ENCODE measurements at places on chromosomes 2 and 18. TPM values are rescaled to one million over a fixed set of nuclear protein-coding genes. Genes with fewer than 3 reads are reported as not detected.

CLIP4 gene
- 20.0 TPM for polyA plus RNA-seq

- no peak for DNase-seq
Measured at GRCh38 chr2:216932113-216932862, 72.4 kb upstream of the TNP1 start.

GRCh38 chr2:197675246-197675645, at the start of gene RFTN2:
RFTN2 (minus strand) TSS chr2:197675587; CDS start chr2:197675458, 129 bp downstream.
- DNase-seq, result no peak

GRCh38 chr2:24831221-24832072, 38.2 kb downstream of the CENPO start:
- no peak for DNase-seq

RIT2 gene
- not detected for polyA plus RNA-seq

RAMP1 gene
- polyA plus RNA-seq, result 11.4 TPM

GALR1 gene
- polyA plus RNA-seq, result 0.03 TPM

- DNase-seq, result no peak
Measured at GRCh38 chr2:174121612-174122011, 126.7 kb downstream of the OLA1 start.

- DNase-seq, result no peak
Measured at GRCh38 chr2:56806924-56807323, 623.1 kb downstream of the CCDC85A start.

- no peak for DNase-seq
Measured at GRCh38 chr2:238339814-238340213, 19.5 kb downstream of the TRAF3IP1 start.

- DNase-seq, result no peak
Measured at GRCh38 chr18:10051877-10052631, 138.2 kb downstream of the VAPA start.

DNA sequence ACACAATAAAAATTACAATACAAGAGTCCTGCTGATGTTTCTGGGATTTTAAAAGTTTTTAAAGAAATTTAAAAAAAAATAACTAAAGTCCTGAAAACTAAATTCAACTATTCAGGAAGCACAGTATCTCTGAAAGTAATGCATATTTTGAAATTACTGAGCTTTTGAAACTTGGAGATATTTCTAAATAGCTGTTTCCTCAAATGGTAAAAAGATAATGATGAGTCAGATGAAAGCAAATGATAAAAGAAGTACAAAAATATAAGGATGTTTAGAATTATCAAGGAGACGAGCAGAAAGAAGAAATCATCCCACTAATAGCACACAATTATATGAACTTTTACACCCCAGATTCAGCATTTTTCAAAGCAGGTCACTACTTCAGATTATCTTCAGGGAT, 90.2 kb upstream of the SLC25A52 start:
- DNase-seq, result no peak

DNA sequence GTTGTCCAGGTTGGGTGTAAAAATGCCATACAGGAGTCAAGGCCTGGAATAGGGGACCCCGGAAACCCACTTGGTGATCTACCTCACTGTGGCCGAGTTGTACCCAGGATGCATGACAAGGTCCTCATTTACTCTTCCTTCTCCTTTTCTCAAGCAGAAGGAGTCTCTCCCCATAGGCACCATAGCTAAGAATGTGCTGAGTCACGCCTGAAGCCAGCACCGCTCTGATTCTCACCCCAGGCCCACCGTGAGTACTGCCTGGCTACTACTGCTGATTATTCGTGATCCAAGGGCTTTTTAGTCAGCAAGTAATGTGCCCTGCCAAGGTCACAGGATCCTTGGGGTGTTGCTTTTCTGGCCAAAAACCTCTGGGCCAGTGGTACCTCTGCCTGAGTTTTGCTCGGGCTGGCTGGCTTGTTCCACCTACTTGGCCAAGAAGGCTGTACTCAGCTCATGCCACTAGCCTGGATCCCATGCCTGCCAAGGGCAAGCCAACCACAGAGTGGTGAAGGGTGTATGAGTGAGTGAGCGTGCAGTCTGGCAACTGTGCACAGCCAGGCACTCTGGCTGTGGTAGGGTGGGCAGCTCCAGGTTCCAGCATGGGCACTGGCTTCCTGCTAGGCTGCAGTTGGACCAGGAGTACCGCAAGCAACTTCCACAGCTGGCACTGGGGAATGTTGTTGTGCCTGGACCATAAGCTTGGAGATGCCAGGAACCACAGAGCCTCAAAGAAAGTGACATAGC, 650.1 kb upstream of the VRK2 start:
- DNase-seq, result no peak

- no peak for DNase-seq
Measured at GRCh38 chr2:24691806-24692205, 101.4 kb downstream of the PTRHD1 start.

DNA sequence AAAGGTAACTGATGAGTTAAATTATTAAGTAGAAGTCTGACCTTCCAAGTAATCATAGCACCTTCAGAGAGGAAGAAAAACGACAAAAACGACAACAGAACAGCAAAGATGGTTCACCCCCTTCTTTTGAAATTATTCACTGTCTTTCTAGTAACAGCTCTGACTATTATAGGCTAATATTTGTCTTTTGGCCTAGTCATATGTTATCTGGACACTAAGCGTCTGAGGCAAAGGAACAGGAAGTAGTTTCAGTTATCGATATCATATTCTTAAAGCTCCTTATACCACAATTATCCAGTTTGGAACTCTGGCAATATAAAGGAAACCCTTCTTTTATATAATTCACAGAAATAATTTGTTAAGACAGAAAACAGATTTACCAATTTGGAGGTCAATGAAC, 27.6 kb upstream of the SLC40A1 start:
- DNase-seq, result no peak

GRCh38 chr2:215032153-215032552, 106.3 kb downstream of the ABCA12 start:
- no peak for DNase-seq

DNA sequence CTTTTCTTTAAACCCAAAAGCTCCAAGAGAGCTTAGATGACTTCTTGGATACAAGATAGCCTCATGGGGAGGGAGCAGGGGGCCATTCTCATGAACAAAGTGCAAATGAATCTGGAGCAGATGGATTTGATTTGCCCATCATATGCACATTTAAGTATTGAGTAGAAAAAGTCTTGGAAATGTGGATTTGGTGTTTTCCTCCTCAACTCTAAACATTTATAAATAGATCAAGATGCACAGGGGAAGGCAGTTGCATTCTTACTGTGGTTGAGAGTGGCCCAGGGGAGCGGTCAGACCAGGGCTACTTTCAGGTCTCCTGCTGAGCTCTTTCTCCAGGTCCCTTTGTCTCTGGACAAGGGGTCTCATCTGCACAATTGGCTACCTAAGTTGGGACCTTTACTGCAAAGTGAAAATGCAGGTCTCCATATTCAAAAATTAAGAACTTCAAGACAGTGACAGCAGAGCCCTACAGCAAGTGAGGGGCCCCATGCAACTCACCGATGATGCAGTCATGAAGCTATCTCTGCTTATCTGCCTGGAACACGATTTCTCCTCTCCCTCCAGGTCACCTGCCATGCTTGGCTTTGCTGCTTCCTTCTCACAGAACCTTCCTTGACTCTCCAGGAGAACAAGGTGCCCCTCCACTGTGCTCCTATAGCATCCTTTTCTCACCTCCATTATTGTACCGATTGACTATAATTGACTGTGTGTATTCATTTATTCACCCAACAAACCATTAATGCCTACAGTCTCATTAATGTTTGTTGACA, 145.4 kb downstream of the LPIN1 start:
- no peak for DNase-seq

- no peak for DNase-seq
Measured at GRCh38 chr2:69017835-69018234, 4.9 kb downstream of the ANTXR1 start.

TRIM43 gene
- polyA plus RNA-seq, result 0.59 TPM

DNA sequence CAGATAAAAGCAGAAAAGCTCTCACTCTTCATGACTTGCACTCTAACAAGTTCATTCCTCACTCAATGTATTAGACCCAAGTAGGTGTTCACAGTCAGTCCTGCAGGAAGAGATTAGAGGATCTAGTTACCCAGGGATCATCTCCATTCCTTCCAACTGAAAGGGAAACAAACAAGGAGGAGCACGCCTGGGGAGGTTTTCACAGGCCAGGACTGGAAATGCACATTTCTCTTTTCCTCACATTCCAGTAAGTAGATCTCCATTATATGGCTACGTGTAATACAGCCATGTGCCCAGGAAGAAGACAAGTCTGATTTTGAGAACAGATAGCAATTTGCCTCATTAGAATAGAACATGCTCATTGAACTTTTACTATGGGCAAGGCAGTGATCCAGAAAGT, 1132.2 kb upstream of the FAM98A start:
- no peak for DNase-seq

- DNase-seq, result no peak
Measured at GRCh38 chr2:101808006-101808562, 110.6 kb downstream of the MAP4K4 start.

- DNase-seq, result no peak
Measured at GRCh38 chr2:226836548-226836885, 663 bp downstream of the RHBDD1 start.

- DNase-seq, result no peak
Measured at GRCh38 chr18:25825979-25826776, 264.2 kb downstream of the SS18 start.

GRCh38 chr2:241268306-241268705, 47.2 kb downstream of the HDLBP start:
- DNase-seq, result no peak

GRCh38 chr2:234564699-234565098, 67.8 kb upstream of the ARL4C start:
- DNase-seq, result no peak

DNA sequence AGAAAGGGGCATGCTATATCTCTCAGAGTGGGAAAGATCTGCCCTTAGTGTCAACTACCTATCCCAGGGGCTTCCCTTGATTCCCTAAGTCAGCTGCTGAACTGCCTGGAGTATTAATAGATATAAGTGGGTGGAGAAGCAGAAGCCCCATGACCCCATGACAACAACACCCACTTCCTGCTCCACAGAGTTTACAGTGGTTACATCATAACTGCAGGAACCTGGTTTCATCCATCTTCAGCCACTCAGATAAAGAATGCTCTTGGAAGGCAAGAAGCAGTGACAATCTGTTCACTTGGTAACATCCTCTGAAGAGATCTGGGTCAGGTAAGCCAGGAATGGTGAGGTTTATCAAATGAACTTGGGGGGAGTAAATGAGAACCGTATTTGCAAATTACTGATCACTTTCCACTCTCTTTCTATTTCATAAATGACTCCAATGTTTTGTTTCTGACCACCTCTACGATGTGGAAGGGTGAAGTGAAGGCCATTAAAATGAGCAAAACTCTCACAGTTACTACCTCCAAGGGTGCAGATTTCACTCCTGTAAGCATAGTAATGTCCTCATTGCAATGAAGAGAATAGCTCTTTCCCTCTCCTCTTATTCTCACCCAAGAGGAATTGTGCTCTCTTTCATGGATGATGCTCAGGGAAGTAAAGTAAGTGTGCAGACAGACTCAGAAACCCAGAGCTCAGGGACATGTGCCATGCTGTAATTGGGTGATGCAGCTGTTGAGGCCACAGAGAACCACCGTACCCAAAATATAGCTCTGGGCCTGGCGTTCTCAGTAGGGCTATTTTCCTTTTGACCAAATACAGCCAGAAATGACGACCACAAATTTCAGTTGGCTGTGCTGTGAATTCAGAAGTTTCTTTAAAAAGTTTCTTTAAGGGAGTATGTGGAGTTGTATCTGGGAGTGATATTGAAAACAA, 192.8 kb upstream of the APCDD1 start:
- DNase-seq, result no peak

GRCh38 chr2:70141902-70142589, 48.8 kb downstream of the C2orf42 start:
- DNase-seq, result no peak

DNA sequence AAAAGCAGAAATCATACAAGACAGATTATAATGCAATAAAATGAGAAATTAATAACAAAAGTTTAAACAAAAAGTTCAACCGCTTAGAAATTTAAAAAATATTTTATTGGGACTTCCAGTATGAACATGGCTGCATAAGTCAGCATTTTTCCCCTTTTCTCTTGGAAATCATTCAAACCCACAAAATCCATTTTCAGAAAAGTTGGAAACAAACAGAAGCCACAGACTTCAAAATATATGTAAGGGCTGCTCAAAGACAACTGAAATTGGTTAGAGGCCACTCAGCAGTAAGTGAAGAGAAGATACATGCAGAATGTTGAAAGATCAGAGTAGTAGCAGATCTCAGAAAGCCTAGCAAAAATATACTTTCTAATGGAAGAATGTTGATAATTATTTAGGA, 194.0 kb downstream of the DYSF start:
- no peak for DNase-seq

DNA sequence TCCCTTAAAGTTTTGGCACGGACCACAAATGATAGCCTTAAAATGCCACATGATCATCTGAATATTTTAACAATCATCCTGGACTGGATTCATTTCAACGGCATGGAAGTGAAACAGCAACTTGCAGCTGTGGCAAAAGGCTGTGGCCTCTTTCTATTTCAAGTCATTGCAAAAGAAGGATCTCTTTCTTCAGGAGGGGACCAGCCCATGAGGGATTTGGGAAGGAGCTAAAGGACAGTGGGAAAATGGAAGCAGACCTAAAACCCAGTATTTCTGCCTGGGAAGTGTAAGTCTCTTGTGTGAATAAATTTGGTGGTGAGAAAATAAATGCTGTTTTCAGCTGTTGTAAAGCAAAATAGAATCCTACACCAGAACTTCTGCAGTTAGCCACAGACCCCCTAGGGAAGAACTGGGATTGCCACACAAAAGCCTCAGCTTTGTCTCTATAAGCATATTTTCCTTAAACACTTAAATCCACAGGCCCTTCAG, 107.3 kb upstream of the ZFP36L2 start:
- DNase-seq, result no peak

DNA sequence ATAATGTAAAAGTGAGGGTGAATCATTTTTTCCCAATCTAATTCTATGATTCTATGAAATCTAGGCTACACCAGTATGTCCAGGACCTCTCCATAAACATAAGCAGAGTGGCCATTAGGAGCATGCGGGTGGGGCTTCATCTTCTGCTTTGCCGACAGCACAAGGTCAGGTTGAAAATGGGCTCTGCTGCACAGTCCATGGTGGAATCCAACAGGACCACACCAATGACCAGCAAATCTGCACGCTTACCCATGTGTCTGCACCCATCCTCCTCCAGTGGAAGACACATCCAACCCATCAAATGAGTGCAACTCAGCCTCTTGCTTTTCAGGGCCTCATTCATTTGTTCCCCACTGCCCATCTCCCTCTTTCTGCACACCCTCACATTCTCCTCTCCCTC, 43.3 kb upstream of the SKOR2 start:
- DNase-seq, result no peak

DNA sequence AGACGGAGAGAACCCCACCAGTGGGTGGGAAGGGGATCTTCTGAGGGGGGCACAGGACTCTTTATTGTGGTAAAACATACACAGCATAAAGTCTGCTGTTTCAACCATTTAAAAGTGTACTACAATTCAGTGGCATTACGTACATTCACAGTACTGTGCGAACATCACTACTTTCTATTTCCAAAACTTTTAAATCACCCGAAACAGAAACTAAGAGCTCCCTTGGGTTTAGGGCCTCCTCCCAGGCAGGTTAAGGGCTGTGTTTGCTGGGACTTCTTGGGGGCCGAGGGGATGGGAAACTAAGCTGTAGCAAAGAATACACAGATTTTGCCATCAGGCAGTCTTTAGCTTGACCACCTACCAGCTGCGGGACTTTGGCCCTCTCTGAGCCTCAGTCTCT, 242.0 kb downstream of the HAUS1 start:
- no peak for DNase-seq

ALPP gene
- polyA plus RNA-seq, result not detected

All from left renal cortex interstitium (tissue), 4 donors.